ENCODE measurements at places on chromosomes 7 and 10. TPM values are rescaled to one million over a fixed set of nuclear protein-coding genes. Genes with fewer than 3 reads are reported as not detected.

Gene TMEM213
- not detected for total RNA-seq

Gene RELN
- 0.24 TPM for total RNA-seq

GRCh38 chr10:45581582-45582385 lies 90.8 kb downstream of the ZFAND4 start:
- DNase-seq = no peak

DNA sequence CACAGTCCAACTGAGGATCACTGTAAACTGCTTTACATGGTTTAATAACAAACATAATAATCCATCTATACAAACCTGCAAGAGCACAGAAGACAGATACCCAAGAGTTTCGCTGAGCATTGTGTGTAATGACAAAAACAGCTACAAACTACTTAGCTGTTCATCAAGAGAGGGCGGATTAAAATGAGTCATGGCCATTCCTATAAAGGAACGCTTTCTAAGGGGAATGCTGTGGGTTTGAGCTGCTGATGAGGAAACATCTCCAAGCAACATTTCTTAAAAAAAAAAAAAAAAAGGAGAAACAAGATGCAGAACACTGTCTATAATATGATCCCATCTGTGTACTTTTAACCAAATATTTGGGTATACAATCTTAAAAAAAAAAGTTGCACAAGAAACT lies 33.8 kb downstream of the VOPP1 start:
- DNase-seq = no peak

GRCh38 chr7:1120791-1121190 lies 32.9 kb downstream of the GPER1 start:
- DNase-seq = no peak

GRCh38 chr10:72542396-72542815 lies 83.5 kb downstream of the MICU1 start:
- no peak for DNase-seq

DNA sequence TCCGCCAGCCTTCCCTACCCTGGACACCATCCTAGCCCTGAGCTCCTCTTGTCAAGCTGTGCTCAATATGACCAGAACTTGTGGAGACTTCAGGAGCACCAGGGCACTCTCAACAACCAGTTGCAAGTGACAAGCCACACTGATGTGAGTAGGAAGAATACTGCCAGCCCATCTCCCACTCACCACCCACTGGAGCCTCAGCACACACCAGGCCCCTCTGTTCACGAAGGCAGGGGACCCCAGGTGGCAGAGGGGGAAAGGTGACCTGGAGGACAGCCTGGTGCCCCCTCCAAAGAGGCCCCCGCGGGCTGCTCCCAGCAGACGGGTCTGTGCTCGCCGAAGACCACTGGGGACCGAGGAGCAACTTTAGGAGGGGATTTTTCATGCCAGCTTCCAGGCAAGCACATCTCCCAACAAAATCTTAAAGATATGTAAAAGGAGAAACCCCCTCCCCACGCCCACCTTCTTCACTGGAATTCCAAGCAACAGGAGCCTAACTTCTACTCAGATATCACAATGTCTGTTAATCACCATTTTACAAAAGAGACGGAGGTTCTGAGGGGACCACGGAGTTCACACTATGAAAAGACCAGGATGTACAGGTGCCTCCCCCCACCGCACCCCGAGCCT lies 1.0 kb downstream of the MMD2 start:
- no peak for DNase-seq

DNA sequence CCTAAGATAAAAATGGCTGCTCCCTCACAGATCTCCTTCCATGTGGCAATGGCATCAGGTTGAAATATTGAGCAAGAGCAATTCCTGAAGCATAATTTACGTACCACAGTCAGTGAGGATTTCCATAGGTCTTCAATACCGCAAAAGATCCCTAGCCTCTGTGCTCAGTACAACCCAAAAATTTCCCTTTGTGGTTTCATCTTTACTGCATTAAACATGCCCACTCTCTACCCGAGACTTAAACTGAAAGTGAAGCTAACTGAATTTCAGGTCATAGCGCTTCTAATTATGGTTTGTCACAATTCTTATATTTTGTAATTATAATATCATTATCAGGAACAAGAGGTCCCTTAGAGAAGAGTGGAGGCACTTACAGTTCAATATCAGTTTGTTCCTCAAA lies 1071.1 kb downstream of the XPNPEP1 start:
- no peak for DNase-seq

- DNase-seq = no peak
Measured at GRCh38 chr7:36652431-36652830, 71.9 kb downstream of the AOAH start.

DNA sequence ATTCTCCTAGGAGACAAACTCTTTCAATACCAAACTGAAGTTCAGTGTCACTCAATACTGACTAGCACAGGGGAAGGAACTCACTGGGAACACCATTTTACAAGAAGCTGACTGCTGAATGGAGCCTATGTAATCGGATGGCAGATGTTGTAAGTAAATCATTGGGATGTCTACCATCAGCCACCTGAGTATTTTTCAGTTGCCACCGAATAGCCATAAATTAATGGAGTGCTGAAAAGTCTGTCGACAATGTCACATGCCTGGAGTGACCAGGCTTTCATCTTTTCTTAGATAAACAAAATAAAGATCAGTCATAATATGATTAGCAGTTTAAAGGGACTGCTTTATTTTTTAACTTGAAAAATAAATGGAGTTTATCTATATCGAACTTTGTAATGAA lies 145.9 kb upstream of the SEMA3E start:
- DNase-seq = no peak

DNA sequence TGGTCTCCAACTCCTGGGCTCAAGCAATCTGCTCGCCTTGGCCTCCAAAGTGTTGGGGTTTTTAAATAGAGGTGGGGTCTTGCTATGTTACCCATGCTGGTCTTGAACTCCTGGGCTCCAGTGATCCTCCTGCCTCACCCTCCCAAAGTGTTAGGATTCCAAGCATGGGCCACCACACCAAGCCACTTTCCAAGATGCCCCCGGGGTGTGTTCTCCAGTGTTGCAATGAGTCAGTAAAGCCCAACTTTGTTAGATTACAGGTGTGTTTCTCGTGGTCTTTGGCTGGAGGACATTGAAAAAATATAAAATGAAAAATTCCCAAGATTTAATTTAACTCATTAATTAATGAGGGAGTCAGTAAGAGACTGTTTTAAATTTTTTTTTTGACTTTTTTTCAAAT lies 29.2 kb downstream of the TACR2 start:
- DNase-seq = no peak

Gene ASIC3
- total RNA-seq = 3.4 TPM

Gene MMP21
- not detected for total RNA-seq

DNA sequence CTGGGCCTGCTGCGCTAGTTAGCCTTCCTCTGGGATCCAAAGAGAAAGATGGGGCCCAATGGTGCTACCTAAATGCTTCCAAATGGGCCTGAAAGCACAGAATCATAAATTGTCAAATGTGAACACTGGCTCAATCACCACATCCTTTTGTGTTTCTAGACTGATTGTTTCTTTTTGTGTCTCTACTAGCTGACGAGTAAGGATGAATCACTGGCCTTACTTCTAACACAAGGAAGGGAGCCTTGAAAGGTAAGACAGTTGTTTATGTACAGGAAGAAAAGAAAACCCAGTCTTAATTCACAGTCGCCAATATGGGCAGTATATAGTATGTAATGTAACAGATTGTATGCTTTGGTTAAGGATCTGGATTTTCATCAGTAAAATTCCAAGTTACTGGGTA lies 89.5 kb downstream of the ZNF92 start:
- no peak for DNase-seq

Gene PBLD
- 0.18 TPM for total RNA-seq

GRCh38 chr10:112985690-112986543 lies 35.9 kb downstream of the TCF7L2 start:
- DNase-seq = no peak

Gene AGMO
- total RNA-seq = not detected

DNA sequence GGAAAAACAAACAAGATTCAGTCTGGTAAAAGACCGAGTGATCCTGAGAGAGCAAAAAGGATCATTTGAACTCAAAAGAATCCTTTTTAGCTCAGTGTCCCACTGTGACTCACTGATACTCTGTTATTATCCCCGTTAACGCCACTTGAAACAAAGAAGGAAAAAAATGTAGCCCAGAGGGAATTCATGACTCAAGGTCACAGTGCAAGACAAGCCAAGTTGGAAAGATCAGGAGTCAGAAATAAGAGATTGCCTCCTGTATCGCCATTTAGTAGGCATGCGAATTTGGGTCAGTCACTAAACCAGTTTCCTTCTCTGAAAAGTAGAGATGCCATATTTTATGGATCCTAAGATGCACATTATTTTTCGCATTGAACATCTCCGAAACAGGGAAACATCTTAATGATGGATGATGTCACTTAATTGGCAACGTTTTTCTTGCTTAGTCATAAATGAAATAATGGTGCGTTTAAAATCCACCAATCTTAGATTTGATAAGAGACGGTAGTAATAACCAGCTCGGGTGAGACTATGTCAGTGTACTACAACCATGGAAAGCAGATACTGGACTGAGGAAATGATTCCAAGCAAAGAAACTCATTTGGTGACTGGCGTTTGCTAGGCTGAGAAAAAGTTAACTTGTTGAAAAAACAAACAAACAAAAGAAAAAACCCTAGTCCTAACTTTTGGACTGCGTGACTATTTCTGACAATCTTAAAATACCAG lies 502.0 kb upstream of the CELF2 start:
- no peak for DNase-seq

DNA sequence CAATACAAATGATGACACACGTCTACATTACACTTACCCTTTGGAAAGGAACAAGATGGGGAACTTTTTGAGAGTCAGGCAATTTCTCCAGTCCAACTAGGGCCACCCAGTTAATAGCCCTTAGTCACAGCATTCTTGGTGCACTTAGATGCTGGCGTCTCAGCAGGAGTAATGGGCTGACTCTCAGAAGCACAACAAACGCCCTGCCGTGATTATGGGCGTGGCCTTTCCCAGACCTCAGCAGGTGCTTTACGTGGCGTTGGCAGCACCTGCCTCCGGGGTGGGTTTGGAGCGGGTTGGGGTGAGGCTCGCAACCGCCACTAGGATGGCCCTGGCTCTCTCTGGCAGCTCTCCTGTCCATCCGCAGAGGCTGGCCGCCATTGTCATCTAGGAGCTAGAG lies 147.6 kb upstream of the SHH start:
- no peak for DNase-seq

- DNase-seq = no peak
Measured at GRCh38 chr7:129493555-129493954, 8.8 kb upstream of the SMKR1 start.

DNA sequence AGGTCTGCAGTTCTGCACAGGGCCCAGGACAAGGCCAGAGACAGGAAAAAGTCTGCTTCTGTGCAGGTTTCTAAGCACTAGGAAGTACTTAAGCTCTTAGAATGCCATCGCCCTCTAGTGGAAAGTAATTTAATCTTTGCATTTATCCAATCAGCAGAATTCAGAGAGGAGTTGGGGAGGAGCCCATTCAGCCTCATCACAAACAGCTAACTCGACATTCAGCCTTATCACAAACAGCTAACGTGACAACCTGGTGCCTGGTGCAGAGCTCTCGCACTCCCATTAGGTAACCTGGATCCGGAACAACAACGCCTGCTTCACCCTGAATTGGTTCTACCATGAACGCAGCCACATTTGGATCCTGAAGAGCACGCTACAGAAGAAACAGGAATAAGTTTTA lies 15.2 kb downstream of the OAT start:
- no peak for DNase-seq

GRCh38 chr10:71771821-71772617 lies 1.3 kb downstream of the VSIR start:
- DNase-seq = peak; percentile 59

- peak; percentile 60 for DNase-seq
Measured at GRCh38 chr10:97497572-97498075, 598 bp downstream of the MMS19 start.

Gene STEAP1
- total RNA-seq = 0.16 TPM
